ENCODE measurements at places on chromosomes 7 and 10.

- DNase-seq = no peak
These were observed 31.9 kb downstream of the CPED1 start for GRCh38 chr7:121020249-121020988.

GRCh38 chr10:65864529-65864928, 1061.3 kb upstream of the LRRTM3 start:
- DNase-seq = no peak

GRCh38 chr10:90806677-90807076, 51.2 kb downstream of the HTR7 start:
- no peak for DNase-seq

DNA sequence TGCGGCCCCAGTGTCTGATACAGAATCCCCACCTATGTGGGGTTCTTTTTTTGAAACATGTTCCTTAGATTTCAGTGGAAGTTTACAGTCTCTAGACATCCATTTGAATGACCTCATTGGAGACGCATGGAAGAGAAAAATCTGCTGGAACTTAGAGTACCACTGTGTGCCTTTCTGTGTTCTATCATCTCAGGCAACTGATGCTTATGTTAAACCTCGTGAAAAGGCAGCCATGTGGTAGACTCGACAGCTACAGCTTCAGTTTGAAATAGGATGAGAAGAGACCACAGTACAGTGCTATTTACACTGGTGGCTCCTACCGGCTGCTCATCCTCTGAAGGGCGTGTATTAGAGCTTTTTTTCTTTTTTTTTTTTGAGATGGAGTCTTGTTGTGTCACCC, 74.4 kb downstream of the FAM171A1 start:
- no peak for DNase-seq

DNA sequence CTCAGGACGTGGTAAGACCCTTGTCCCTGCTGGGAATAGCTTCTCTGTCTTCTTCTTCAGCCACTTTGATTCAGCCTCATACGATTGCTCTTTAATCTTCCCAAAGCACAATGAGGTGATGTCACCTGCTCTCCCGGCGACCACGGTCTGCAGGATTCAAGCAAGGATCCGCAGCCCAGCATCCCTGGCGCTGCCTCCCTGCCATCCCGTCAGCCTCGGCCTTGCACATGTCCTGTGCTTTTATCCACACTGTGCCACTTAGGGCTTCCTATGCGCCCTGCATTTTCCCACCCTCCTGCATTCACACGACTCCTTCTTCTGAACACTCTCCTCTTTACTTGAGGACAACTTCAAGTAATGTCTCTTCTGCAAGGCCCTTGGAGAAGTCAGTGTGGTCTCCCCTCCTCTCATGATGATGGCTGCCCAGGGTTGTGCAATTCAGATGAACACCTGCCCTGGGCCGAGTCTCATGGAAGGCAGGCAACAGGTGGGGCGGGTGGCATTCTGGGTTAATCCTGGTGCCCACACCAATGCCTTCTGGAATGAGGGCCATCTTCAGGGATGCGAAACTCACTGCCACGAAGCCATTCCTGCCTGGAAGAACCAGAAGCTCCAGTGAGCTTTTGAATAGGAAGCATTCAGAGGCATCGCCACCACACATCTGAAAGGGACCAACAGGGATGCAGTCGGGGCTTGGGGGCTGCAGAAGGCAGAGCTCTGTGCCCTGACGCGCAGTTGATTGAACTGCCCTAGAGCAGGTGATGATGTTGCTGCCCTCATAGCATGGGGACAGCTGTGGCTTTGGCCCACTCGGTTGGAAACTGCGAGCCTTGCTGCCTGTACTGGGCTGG, 287.5 kb downstream of the GLRX3 start:
- no peak for DNase-seq

- DNase-seq = no peak
These were observed 270.3 kb upstream of the AOAH start for GRCh38 chr7:36994456-36995112.

DNA sequence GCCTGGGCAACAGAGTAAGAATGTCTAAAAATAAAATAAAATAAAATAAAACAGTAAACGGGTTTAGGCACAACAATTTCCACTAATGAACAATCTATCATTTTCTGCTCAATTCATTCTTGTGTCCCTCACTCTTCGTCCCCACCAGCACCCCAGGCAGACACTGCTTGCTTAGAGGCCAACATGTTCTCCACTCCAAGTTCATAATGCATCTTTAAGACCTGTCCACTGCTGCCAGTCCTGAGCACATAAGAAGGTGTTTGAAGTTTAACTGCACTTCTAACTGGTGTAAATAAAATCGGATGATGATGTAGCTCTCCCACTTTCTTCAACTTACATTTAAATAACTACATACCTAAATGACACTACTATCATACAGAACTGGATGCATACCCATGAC, 13.2 kb downstream of the PDLIM1 start:
- DNase-seq = no peak

GRCh38 chr7:20172736-20173334, 44.3 kb downstream of the MACC1 start:
- peak; percentile 16 for DNase-seq

DNA sequence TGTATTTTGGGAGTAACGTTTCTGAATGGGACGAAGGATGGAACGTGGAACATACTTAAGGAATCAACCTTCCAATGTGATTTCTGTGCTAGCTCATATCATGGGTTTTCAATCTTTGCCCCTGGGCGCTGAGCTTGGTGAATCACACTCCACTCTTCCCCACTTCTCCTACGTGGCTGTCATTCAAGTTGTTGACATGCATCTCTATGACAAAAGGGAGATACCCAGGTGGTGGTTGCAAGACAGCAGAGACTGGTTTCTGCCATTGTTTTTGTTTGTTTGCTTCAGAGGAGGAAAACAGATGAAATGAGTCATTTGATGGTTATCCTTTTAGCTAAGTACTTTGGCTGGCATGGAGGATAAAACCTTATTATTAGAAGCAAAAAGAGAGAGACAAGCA, 573.9 kb downstream of the GATA3 start:
- no peak for DNase-seq

- no peak for DNase-seq
These were observed 48.2 kb upstream of the MNX1 start for GRCh38 chr7:157058701-157059100.

DNA sequence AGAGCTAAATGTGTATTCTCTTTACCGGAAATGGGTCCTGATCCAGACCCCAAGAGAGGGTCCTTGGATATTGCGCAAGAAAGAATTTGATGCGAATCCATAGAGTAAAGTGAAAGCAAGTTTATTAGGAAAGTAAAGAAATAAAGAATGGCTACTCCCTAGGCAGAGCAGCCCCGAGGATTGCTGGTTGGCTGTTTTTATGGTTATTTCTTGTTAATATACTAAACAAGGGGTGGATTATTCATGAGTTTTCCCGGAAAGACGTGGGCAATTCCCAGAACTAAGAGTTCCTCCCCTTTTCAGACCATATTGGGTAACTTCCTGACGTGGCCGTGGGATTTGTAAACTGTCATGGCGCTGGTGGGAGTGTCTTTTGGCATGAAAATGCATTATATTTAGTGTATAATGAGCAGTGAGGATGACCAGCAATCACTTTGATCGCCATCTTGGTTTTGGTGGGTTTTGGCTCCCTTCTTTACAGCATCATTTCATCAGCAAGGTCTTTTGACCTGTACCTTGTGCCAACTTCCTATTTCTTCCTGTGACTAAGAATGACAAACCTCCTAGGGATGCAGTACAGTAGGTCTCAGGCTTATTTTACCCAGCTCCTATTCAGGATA, 60.4 kb downstream of the ARL4A start:
- no peak for DNase-seq

DNA sequence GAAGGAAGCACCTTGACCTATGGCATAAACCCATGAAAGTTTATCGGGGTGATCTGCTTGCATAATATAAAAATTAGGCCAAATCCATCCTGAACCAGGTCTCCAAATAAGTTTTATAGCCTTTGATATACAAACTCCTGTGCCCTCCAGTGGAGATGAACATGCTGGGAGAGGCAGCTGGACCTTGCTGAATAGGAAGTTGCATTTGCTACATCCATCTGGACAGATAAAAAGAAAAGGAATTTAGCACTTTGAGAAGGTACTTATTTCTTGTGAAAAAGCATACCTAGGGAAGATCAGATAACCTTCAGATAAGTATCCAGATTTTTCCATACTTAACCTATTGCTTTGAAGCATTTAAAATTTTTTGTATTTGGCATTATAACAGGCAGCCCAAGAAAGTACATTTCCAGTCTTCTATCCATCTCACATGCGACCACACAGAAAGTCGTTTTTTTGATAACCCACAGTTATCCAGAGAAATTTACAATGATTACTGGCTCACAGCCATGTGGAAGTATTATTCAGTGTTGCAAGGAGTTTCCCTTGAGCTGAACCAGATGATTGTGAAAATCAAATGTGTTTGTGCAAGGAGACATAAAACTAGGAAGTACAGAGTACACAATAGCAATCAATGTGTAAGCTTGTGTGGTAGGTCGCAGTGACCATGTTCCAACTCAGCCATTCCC, 124.4 kb upstream of the STK17A start:
- no peak for DNase-seq

GRCh38 chr10:7984325-7984724, 70.2 kb upstream of the GATA3 start:
- DNase-seq = no peak

GRCh38 chr10:34845070-34845469, 30.0 kb upstream of the PARD3 start:
- no peak for DNase-seq

GRCh38 chr10:47091421-47091820, 180.2 kb downstream of the PTPN20 start:
- no peak for DNase-seq

- DNase-seq = no peak
These were observed 164.4 kb downstream of the ELMO1 start for GRCh38 chr7:37284285-37284684.

DNA sequence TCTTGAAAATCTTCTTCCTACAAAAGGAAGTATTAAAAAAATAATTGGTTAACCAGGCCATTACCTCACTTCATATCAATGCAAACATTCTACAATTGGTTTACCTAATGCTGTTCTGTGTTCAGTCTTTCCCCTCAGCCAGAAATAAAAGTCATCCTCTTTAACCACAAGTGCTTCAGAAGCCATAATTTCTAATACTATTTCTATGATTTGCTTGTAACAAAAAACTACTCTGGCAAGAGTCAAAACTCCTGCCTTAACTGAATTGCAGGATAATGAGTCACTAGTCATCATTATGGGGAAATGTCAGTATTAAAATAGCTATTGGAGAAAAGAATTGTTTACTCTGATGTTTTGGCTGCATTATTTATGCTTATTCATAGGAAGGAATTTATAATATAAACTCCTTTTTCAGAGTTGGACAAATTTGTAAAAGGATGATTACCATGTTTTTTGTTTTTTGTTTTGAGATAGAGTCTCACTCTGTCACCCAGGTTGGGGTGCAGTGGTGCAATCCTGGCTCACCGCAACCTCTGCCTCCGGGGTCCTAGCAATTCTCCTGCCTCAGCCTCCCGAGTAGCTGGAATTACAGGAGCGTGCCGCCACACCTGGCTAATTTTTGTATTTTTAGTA, 55.5 kb upstream of the ODAD2 start:
- DNase-seq = no peak

GRCh38 chr7:152128252-152128651, 102.8 kb downstream of the GALNT11 start:
- no peak for DNase-seq

DNA sequence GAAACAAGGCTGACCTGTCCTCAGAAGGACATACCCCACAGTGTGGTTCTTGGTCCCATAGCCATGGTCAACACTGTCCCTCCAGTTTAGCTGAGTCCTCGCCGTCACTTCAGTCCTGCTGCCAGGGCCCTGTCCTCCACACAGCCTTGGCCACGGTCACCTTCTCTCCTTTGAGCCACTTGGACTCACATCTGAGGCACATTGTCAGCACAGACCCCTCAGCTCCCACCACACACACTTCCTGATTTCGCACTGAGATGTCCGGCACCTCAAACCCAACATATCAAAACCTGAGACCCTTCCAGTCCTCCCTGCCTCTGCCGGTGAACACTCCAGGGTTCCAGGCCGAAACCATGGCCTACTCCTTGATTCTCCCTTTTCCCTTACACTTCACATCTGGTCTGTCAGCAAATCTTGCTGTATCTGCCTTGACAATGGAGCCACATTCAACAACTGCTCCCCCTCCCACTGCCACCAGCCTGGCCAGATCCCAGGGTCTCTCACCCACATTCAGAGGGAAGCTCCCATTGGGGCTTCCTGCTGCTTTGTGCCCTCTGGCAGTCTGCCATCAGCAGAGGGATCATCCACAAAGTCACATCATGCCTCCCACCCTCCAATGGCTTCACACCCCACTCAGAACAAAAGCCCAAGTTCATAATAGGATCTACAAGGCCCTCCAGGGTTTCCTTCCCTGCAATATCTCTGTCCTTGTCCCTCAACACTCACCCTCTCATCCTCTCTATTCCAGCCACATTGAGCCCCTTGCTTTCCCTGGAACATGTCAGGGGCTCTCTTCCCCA, 219.6 kb upstream of the SHH start:
- DNase-seq = no peak

DNA sequence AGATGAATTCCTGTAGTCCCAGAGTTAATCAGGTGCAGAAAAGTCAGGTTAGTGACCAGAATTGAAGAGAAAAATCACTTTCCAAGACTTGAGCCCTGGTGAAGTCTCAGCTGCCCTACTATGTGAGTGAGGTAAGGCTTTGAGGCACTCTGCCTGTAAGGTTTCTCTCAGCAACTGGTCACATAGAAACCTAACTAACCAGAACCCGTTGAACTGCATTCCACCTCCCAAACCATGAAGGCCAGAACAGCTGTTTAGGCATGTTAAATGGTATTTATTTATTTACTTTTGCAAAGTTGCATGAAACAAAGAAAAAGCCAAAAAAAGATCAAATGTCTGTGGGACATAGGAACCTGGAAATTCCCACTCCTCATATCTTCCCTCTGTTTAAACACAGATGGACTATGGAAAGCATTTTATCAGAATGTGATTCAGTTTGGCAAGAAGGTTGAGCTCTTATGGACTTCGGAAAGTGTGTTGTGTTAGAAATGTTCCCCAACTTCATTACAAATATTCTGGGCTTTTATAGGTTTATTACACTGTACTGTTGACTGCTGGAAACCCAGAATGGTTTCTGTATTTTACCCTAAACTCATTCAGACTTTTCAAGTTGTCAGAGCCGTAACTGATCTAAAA, 12.8 kb upstream of the GPR85 start:
- no peak for DNase-seq

GRCh38 chr7:125358551-125359167, 429.0 kb upstream of the POT1 start:
- DNase-seq = no peak

GRCh38 chr10:30063099-30063498, 3.7 kb upstream of the JCAD start:
- no peak for DNase-seq

DNA sequence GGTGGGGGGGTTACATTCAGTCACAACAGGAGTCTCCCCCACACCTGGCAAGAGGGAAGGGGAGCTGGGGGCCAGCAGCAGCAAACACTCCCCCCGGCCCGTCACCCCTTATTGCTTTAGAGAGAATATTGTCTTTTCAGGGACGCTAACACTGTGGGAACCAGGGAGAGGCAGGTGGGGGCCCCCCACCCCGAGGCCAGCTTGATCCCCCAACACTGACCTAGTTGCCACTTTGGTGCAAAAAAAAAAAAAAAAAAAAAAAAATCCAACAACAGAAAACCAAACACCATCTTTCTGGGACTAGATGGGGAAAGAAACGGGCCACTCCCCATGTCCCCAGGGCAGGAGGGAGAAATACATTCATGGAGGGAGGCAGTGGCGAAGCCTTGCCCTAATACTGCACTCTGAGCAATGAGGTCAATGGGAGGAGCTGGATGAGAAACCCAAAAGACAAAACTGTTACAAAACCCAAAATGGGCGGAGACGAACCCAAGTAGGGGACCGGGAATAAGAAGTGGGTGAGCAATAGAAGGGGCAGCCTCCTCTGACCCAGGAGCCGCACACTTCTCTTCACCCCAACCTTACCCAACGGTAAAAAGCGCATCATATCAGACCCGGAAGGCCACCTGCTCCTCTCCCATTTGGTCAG, 6.5 kb downstream of the GNB2 start:
- DNase-seq = no peak
